ENCODE measurements at places on chromosomes 12 and 14. TPM values are rescaled to one million over a fixed set of nuclear protein-coding genes. Genes with fewer than 3 reads are reported as not detected.

Gene FGF23
- total RNA-seq: not detected

DNA sequence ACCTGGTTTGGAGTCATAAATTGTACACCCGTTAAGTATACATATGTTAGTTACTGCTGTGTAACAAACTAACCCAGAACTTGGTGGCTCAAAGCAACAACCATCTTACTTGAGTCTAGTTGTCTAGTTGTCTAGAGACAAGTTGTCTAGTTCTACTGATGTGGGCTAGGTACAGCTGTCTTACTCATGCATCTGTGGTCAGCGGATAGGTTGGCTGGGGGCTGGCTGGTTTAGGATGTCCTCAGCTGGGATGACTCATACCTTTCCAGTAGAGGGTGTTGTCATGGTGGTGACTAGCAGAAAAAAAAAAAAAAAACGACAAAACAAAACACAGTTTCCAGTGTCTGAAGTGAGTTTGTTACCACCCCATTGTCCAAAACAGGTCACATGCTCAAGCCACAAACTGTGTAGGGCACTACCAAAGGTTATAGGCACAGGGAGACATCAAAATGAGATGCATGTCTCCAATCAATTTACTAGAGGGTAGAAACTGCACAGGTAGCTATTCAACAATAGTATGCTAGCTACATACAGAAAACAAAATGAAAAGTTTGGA is 680.3 kb downstream of the MED13L start:
- no peak for DNase-seq

DNA sequence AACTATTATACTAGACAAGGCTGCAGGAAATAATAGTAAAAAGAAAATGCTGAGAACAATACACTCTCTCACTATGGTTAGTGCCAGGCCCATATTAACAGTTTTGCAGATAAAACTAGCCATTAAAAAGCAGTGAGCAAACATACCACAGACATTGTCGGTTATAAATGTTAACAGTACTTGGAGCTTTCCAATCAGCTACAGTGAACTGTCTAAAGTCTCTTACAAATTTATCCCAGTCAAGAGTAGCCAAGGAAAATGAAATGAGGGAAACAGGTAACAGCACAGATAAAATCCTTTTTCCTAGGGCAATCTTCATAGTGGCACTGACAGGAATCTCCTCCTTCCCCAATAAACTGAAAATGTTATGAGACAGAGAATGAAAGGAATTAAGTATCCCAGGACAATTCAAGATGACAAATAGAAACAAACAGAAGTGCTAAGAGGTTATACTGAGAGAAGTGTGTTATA is 30.8 kb downstream of the PAWR start:
- DNase-seq: no peak

DNA sequence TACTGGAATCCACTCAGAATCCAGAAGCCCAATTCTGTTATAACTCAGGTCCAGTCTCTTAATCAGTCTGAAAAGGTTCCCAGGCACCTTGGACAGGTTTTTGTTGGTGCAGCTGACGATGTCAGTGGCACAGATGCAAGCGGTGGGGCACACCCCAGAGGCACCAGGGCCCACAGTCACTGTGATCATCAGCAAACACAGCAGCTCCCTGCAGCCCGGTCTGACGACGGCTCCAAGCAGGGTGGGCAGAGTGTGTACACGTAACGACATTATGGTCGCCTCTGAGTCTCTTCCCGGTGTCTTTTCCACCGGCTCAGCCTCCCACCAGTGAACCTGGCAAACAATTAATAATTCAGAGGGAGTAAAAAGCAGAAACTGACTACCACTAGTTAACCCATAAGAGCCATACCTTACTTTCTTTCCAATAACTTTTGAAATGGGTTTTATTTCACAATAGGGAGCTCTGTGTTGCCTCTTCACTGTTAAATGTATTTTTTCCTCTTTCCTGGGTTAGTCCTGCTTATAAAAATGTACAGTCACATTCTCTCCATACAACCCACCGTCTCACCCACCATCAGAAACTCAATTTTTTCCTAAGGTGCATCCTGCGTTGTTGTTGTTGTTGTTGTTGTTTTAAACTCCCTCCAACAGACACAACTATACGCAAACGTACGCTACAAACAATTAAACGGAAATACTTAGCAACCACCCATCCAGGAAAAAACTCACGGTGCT is 521 bp upstream of the PCED1B start:
- peak; percentile 53 for DNase-seq

- DNase-seq: no peak
These were observed 41.6 kb upstream of the CDK17 start for GRCh38 chr12:96441816-96442215.
